ENCODE measurements at places on chromosomes 5 and 9.

DNA sequence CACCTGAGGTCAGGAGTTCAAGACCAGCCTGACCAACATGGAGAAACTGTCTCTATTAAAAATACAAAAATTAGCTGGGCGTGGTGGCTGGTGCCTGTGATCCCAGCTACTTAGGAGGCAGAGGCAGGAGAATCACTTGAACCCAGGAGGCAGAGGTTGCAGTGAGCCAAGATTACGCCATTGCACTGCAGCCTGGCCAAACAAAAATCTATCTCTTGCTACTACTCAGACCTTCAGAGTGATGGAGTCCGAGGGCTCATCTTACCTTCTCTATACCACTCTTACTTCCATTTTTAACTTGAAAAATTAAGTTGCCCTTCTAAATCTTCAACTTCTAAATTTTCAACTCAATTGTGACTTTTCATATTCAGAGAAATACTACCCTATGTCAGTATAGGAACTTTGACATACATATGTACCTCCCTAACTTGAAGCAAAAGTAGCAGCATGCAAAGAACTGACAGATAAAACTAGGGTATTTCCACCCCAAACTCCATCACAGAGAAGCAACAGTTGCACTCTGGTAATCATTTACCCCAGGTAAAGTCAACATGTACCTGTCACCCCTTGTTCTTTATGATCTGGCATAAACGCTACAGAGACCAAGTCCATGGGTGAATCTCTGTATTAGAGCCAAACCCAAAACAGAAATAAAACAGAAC is 11.4 kb downstream of the ZFAND5 start:
- no peak for DNase-seq

DNA sequence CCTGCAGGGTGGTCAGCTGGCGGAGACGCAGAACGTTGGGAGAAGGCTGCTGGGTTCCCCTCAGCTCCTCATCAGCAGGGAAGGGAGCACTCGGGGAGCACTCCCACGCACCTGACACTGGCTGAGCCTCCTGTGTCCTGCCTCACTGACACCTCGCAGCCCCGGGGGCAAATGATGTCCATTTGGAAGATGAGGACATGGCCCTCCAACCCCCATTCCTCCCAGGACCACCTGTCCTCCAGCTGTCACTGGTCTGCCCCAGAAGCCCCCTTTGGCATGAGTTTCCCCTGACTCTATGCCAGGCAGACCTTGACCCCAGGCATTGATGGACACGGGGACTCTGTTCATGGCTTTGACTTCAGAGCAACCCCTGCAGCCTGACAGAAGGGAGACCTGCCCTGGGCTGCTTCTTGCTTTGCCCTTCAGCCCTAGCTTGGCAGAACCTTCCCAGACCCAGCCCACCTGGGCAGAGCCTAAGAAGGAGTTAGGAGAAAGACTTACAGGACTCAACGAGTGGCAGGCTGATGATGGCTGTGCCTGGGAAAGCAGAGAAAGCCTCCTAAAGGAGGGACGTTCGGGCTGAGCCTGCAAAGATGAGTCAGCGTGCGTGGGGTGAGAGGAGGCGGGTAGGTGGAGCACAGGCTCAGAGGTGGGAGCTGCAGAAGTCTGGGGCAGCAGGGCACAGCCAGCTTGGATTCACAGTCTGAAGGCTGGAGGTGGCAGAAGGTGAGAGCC is 90.6 kb downstream of the LMX1B start:
- DNase-seq: no peak

DNA sequence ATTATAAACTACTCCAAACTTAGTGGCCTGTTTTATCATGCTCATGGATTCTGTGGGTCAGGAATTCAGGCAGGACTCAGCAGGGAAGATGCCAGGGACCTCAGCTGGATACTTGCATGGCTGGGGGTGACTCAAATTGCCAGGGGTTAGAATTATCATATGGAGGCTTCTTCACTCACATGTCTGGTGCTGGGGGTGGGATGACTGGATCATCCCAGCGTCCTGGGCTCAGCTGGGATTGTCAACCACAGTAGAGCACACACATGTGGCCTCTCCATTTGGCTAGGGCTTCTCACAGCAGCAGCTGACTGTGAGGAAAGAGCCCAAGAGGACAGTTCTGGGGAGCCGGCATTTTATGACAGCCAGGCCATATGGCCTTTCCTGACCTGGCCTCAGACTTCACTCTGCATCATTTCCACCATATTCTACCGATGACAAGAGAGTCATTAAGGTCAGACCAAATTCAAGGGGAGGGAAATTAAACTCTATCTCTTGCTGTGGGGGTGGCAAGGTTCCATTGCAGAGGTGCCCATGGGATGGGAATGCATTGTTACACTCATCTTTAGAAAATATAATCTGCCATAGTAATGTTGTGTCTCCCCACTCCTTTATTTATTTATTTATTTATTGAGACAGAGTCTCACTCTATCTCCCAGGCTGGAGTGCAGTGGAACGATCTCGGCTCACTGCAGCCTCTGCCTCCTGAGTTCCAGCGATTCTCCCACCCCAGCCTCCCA is 5.2 kb upstream of the GRK6 start:
- DNase-seq: no peak

DNA sequence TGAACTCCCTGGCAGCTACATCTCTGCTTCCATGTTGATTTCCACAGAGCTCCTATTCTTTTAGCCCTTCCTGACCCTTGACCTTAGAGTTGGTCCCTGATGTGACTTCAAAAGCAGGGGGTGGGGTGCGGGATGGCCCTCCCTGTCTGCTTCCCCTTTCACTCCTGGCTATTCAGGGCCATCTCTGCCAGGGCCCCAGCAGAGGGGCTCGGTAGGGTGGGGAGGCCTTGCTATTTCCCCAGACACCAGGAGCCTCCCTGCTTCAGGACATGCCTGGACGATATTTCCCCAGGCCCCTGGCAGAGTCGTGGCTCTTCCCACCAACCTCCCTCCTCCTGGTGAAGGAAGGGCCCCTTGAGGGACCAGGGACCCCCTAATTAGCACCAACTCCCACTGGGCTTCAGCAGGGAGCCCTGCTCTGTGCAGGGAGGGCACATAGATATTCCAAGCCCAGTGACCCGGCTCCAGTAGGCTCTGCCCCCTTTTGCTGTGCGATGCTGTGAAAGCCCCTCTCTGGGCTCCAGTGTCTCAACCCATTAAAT is 17.3 kb downstream of the CORO2A start:
- DNase-seq: no peak

DNA sequence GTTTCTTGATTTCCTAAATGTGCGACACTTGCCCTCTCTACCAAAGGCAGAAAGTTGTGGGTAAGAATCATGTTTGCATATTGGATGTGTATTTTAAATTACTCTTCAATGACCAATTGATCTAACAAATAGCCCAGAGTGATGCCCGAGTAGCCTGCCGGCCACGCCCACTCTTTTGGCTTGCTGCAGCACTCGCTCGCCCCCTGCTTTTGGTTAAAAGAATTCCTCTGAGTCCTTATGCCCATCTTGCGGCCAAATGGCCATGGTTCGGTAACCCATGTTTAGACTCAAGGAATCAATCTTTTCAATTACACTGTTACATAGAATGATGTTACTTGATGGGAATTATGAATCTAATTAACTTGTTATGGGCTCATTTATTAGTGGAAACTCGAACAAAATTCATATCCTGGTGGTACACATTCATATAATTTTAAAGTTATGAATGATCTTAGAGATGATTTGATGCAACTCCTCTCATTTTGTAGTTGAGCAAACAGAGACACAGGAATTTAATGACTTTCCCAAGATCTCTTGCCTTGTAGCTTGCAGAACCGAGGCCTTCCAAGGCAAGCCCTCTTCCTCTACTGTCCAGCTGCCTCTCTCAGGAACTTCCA is 36.5 kb downstream of the PPIC start:
- DNase-seq: no peak

DNA sequence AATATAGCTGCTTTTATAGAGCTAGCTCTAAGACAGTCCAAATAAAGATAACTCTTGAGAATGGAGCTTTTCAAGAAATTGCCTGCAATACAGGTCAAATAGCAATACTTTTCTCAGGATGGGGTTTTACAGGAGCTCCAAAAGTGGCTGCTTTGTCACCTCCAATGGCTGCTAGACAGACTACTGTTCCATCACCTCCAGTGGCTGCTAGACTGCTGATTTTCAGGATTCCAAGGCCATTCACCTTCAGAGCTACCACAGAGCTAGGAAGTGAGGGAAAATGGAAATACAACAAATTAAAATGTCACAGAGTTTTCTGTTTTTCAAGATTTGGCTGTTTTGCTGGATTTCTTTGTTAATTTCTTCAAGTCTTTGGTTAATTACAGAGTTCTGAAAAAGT is 8.5 kb upstream of the ITGA1 start:
- DNase-seq: no peak

- DNase-seq: no peak
Measured at GRCh38 chr9:18863791-18864190, 169.2 kb downstream of the SAXO1 start.

- no peak for DNase-seq
Measured at GRCh38 chr5:38157024-38157423, 101.3 kb upstream of the EGFLAM start.

DNA sequence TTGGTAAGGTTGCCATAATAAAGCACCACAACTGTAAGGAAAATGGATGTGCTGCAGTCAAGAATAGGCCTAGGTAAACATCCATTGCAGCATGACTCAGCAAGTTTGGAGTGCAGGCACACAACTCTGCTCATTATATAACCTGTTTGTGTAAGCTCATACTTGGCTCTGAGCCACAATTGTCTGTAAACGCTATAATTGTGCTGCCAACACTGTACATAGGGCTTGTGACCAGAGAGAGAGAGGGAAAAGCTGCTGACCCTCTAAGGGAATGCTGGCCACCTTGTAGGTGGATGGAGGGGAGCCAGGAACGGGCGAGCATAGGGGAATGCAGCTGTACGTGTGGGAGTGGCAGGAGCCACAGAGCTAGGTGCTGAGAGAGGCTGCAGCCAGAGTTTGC is 2186.5 kb upstream of the ACO1 start:
- DNase-seq: no peak

- no peak for DNase-seq
Measured at GRCh38 chr5:71830681-71831539, 111.8 kb downstream of the CARTPT start.

GRCh38 chr9:94821098-94821887 is 94.8 kb downstream of the AOPEP start:
- no peak for DNase-seq

- no peak for DNase-seq
Measured at GRCh38 chr9:71986900-71987299, 73.5 kb downstream of the C9orf57 start.

DNA sequence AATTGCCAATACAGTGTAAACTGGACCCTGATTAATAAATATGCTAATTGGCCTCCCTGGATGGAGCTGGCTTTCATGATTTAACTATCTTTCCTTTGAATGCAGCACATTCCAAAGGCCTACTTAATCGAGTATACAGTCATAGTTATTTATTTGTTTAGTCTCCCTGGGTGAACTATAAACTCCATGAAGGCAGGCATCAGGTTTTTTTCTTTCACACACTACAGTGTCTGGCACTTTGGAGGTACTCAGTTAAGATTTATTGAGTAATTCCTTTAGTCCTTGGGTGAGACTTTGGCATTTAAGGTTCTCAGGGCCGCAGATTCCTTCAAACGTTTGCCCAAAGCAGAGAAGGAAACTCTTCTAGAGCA is 20.5 kb downstream of the RUSC2 start:
- DNase-seq: no peak

All from stimulated activated CD8-positive, alpha-beta memory T cell treated with anti-CD3 and anti-CD28 coated beads, Interleukin-7, amount 100 ng/mL, for 48 hours (primary cell).